T-helper 17 cell (primary cell): ENCODE measurements at places on chromosomes 13 and 19.

- peak; percentile 38 for DNase-seq
Measured at GRCh38 chr13:110412132-110412914, 105.2 kb downstream of the COL4A2 start.

DNA sequence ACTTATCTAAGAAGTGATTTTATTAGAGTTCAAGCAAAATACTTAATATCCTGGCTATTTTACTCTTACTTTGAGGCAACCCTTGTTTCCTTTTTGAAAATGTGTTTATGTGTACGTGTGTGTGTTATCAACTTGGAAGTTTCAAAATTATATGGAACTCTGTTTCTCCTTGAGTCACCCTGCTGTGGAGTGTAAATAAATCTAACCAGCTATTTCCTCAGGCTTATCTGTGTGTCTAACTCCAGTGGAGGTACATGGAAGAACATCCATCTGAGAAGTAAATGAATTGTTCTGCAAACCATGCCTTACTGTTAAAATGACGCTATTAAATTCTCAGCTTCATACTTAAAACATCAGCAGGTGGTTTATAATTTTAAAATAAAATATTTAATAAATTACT lies 583.4 kb upstream of the SLITRK5 start:
- no peak for DNase-seq

GRCh38 chr19:39074205-39074692 lies 9.9 kb upstream of the ACP7 start:
- no peak for DNase-seq

DNA sequence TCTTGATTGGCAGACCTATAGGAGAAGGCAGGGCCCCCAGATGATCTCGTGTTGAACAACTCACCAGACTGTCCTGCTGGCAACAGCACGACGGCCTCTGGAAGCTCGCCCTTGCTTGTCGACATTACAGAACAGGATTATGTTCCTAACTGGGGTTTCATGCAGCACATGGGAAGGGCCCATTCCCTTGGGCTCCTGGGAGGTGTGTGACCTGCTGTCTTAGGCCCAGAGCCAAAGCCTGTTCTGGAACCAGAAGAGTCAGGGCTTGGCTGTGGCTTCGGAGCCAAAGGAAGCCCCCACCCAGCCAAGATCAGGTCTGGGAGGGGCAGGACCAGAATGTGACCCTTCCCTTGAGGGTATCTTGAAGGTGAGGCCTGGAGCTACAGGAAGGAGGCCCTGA lies 36.9 kb downstream of the RGCC start:
- DNase-seq = no peak

DNA sequence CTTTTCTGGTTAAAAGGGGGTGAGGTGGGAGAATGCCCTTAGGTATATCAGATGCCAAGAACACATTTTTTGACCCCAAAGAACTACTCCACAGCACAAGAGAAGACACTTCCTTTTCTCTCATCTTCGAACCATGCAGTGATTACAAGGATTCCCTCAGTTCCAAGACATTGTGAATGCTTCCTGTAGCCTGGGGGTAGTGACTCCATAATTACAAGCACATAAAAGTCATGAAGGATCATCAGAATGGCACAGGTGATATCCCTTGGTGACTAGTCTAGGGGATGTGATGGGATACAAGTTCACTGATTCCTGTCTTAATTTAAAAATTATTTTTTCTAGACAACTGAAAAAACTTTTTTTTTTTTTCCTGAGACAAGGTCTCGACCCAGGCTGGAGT lies 78.0 kb downstream of the ZC3H13 start:
- DNase-seq = no peak

GRCh38 chr19:56176881-56177280 lies 1.1 kb downstream of the GALP start:
- DNase-seq = no peak

DNA sequence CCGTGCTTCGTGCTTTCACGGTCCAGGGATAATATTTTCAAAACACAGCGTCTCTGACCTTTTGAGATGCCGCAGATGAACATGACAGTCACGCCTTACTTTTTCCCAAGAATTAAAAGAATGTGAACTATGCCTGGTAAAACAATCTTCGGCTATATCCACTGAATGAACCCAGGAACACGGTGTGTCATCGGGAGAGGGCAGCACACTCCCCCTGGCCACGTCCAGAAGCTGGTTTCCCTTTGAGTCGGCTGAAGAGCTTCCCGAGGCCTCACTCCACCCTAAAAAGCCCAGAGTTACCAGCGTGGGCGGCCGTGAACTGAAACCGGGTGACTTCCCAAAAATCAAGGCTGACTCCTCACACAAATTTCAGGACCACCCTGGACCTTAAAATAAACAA lies 22.9 kb upstream of the SHISA2 start:
- no peak for DNase-seq

DNA sequence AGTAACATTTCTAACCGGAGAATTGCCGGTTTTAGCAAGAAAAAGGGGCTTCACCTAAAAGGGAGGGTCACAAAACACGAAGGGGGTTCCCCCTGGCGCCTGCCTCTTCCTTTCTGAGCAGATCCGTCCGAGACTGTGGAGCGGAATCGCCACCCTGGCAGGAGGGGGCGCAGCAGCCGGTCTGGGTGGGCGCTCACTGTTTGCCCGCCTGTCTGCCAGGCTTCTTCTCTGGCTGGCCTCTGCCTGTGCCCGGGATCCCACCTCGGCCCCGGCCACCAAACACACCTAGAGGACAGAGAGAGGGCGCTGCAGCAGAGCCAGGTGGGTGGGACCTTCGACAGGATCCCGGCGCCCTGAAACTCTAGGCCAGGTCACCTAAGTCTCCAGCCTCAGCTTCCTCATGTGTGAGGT lies 15.6 kb downstream of the LSM4 start:
- no peak for DNase-seq

DNA sequence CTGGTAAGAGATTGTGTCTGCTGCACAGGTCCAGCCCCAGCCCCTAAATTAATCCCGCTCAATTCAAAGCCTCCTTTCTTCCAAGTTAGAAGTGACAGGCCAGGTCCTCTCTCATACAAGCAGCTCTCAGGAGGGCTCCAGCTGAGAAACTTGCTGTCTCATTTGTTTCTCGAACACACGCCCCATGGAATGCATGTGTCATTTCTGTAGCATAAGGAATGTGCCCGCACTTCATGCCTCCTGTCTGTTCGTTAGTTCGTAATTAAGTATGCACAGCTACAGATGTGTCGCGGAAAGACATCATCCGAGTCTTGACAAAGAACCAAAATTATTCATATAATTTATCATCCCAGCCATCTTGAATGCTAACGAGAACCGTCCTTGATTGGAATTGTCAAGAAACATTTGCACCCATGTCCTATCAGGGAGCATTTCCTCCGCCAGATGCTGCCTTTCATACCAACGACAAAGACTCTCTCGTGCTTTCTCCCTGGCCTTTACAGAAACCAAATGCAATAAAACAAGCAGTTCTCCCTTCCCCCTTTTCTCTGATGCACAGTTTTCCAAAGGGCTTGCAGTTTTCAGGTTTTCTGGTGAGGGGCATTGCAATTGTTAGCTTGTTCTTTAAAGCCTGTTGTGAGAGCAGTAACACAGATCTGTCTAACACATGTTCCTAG lies 133.5 kb downstream of the UQCRFS1 start:
- no peak for DNase-seq

DNA sequence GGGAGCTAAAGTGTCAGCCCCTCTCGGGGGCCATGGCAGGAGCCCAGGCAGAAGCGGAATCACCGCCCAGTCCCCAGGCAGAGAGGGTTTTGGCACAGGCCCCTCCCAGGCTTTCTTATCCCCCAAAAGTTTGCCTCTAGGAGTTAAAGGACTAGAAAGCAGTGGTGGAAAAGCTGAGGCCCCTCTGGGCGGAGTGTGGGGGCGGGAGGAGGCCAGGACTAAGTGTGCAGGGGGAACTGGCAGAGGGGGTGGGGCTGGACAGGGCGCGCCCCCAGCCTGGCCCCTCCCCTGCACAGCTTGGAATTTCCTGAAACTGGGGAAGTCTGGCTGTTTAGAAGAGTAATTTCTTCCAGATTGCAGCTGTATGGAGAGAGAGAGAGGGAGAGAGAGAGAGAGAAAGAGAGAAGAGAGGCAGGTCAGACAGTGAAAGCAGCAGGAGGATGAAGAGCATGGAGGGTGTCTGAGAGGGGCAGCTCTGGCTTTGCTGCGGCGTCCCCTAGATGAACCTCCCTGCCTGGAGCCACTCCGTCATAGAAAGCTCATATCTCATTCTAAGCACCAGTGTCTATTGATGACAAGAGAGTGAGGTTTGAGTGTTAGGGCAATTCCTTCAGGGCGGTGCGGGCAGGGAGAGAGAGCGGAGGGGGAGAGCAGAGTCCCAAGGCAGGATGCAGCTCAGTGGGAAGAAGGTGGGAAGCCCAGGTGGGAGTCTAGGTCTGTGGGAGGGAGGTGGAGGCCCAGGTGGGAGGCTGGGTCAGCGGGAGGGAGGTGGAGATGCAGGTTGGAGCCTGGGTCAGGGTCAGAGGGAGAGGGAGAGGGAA lies at the start of gene CDC42EP5:
Gene CDC42EP5 (minus strand): TSS at position 226 of the 821 bp plus-strand sequence. CDS start 7,749 bp downstream, outside the sequence.
- DNase-seq = no peak

DNA sequence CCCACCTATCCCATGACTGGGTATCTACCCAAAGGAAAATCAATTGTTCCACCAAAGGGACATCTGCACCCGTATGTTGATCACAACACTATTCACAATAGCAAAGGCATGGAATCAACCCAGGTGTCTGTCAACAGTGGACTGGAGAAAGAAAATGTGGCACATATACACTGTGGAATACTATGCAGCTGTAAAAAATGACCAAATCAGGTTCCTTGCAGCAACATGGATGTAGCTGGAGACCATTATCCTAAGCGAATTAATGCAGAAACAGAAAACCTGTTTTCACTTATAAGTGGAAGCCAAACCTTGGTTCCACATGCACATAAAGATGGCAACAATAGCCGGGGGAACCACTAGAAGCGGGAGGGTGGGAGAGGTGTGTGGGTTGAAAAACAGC lies 228.6 kb downstream of the UQCRFS1 start:
- DNase-seq = no peak

DNA sequence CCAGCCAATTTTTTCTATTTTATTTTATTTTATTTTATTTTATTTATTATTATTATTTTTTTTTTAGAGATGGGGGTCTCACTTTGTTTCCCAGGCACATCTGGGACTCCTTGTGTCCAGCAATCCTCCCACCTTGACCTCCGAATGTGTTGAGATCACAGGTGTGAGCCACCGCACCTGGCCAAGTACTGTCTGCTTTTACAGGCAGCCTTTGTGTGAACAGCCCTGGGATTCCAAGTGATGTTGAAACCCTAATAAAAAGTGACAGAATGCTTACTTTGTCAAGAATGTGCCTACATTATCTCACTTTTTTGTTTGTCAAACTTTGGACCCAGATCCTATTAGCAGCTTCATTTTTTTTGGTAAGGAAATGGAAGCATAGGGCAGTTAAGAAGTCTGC lies 220.1 kb upstream of the EDNRB start:
- DNase-seq = no peak

DNA sequence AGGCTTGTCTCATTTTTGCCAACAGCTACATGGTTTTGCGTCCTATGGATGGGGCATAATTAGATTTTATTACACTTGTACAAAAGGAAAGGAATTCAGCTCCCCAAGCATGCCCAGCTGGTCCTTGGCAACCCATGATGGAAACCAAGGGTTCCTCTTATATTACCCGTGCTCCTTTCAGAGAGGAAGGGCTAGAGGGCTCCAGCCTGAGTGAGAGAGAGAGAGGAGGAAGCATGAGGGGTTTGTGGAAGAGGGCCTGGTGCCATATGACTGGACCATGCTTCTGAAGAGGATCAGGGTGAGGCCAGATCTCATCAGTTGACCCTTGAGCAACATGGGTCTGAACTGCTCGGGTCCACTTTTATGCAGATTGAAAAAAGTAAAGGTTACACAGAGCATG lies 3.5 kb upstream of the RPS9 start:
- no peak for DNase-seq

DNA sequence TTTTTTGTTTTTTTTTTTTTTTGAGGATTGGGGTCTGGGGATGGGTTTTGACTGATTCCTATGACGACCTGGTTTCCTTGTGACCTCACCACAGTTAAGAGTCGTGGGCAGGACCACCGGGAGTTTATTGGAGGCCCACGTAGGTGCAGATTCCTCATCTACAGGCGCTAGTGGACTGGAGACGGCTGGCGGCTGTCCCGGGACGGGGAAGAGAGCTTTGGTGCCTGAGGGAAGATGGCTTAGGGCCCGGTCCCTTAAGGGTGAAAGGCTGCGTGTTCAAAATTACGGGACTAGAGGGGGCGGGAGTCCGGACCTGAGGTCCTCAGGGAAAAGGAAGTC lies 682 bp upstream of the TEAD2 start:
- no peak for DNase-seq

DNA sequence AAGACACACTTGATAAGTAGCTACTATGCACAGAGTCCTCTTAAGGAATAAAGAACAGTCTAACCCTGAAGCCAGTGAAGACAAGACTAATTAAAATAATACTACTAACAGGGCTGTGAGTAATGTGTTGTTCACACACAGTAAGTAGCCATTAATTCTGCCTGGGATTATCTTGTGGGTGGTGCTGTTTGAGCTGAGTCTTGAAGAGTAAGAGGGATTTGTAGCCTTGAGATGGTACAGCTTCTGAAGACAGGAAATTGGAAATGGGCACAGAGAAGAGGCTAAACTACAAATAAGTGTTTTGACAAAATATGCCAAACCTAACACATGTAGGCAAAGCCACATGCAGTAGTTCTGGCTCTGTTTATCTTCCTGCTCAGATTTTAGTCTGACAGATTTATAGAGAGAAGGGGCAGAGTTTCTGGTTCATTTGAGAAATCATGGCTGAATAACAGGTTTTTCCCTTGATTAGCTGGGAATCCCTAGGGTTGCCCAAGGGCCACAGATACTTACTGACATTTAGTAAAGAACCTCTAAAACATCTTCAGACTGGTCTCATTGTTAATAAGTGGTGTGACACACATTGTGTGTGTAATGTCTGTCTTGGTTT lies 38.0 kb downstream of the ITGBL1 start:
- no peak for DNase-seq

- DNase-seq = no peak
Measured at GRCh38 chr13:26411206-26411605, 146.3 kb upstream of the WASF3 start.

- DNase-seq = no peak
Measured at GRCh38 chr19:39064405-39064804, 19.8 kb upstream of the ACP7 start.

DNA sequence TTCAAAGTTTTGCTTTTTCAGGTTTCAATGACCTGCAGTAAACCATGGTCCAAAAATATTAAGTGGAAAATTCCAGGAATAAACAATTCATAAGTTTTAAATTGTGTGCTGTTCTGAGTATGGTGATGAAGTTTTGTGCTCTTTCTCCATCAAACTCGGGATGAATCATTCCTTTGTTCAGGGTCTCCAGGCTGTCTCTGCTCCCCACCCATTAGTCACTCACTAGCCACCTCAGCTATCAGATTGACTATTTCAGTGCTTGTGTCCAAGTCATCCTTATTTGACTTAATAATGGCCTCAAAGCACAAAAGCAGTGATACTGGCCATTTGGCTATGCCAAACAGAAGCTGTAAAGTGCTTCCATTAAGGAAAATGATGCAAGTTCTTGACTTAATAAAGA lies 1140.4 kb downstream of the EFNB2 start:
- no peak for DNase-seq

- DNase-seq = peak; percentile 44
Measured at GRCh38 chr19:1455336-1456120, 5.6 kb downstream of the APC2 start.
